ENCODE measurements at places on chromosomes 4 and X.

DNA sequence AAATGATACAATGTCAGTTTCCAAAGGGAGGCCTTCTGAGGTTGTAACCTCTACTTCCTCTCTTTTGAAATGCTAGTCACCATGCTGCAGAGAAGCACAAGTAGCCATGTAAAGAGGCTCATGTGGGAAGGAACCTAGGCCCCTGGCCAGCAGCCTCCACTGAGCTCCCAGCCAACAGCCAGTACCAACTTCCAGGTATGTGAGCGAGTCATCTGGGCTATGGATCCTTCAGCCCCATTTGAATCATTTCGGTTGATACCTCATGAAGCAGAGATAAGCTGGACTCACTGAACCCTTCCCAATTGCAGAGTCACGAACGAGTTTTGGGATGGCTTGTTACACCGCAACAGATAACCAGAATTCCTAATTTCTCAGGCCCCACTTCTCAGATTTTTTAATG is 187.0 kb upstream of the LDB2 start:
- no peak for DNase-seq

DNA sequence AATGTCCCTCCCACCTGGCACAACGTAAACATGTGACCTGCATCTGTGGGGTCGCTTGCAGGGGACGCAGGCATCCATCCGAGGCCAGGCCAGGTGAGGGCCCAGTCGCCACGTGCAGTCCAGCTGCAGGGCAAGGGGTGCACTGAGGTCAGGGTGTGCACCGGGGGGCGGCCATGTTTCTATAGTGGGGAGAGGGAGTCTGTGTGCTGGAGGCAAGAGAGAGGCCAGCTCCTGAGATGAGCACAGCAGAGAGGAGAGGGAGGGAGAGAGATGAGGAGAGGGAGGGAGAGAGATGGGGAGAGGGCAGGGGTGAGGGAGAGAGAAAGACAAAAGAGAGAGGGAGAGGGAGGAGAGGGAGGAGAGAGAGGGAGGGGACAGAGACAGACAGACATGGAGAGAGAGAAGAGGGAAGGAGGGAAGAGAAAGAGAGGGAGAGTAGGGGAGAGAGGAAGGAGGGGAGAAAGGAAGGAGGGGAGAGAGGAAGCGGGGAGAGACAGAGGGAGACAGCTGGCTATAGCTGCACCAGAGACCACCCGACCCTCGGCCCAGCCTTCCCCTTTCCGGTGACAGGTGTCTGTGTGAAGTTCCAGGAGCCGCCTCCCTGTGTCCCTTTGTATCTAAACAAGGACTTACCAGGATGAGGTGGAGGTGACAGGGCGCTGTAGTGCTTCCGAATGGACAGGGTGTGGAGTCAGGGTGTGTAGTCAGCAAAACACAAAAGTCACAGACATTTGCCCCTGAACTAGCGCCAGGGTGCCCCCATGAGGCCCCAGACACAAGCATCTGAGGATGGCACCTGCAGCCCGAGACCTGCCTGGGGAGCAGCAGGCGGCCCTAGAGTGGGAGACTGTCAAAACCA is 68.7 kb downstream of the ADRA2C start:
- no peak for DNase-seq

GRCh38 chr4:68904786-68905185 is 46.8 kb downstream of the UGT2A3 start:
- no peak for DNase-seq

- no peak for DNase-seq
Measured at GRCh38 chr4:22456291-22456690, 59.6 kb downstream of the ADGRA3 start.

- DNase-seq = no peak
Measured at GRCh38 chr4:95510145-95510544, 38.6 kb downstream of the UNC5C start.

- no peak for DNase-seq
Measured at GRCh38 chr4:185227131-185227551, 17.7 kb downstream of the SNX25 start.

DNA sequence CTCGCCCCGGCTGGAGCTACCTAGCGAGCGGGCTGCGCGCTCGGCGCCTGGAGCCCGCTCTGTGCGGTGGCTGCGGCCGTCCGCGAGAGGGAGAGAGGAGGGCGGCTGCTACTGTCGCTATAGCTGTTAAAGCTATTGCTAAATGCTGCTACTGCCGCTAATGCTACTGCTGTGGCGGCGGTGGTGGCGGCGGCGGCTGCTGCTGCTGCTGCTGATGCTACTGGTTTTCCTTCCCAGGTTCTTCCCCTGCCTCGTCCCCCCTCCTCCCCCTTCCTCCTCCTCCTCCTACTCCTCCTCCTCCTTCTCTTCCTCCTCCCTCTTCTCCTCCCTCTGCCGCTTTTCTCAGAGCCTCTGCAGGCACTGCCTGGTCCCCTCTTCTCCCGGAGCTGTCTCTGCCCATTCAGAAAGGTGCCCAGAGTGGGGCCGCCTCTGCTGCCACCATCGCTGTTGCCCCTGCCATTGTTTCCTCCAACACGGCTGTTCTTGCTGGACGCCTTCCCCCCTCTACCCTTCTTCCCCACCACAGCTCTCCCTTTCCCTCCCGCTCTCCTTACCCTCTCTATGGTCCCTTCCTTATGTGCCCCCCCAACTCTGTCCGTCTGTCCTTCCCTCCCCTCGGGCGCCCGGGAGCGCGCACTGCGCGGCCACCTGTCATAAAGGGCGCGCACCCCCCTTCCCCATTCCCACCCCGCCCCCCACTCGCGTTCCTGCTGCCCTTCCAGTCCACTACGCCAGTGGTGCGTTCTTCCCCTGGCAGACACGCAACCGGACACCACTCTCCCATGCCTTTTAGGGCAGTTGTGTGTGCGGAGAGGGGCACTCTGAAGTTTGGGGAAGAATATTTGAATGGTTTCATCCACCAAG is at the start of gene NEXMIF:
TSS of gene NEXMIF (minus strand) at position 228 of the 864 bp plus-strand sequence.
- peak; percentile 29 for DNase-seq

DNA sequence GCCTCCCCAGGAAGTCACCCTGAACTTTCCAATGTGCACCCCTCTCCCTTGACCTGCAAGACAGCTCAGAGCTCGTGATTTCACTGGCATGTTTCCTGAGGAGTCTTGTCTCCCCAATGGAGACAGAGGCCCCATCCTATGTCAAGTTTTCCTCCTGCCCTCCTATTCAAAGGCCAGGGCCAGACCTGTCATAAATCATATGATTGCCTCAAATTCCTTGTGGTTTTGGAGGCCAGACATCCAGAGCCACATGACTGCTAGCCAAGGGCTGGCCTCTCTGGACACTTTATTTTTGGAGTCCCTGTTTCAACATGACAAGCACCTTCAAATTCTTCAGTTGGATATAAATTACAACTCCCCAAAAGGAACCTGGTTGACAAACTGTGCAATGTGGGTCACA is 76.0 kb upstream of the TFDP3 start:
- no peak for DNase-seq

- DNase-seq = no peak
Measured at GRCh38 chr4:142815834-142816233, 30.3 kb downstream of the INPP4B start.
